NCI-H526 treated with DMSO at 0.1 percent for 48 hours (cell line): ENCODE measurements at places on chromosomes 5 and 9.

DNA sequence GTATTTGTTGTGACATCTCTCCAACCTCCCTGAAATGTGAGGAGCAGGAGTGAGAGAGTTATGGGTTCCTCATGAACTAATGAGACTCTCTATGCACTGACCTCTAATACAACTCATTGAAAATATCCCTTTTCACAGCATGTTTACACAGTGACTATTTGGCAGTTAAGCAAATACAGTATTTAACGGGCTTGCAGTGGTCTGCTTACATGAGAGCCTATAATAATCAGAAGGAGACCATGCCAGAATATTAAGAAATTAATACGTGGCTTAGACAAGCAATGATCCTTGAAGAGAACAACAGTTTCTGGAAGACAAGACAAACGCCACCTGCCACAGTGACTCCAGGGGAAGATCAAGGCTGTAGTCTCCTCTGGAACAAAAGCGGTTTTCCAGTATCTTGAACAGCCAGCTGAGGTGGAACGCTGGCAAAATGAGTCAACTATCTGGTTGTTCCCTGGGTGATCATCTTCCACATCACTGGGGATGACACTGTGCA lies 424.5 kb downstream of the DMAC1 start:
- DNase-seq, result peak; percentile 74

- no peak for DNase-seq
Measured at GRCh38 chr5:150499437-150499956, 8.4 kb upstream of the NDST1 start.

DNA sequence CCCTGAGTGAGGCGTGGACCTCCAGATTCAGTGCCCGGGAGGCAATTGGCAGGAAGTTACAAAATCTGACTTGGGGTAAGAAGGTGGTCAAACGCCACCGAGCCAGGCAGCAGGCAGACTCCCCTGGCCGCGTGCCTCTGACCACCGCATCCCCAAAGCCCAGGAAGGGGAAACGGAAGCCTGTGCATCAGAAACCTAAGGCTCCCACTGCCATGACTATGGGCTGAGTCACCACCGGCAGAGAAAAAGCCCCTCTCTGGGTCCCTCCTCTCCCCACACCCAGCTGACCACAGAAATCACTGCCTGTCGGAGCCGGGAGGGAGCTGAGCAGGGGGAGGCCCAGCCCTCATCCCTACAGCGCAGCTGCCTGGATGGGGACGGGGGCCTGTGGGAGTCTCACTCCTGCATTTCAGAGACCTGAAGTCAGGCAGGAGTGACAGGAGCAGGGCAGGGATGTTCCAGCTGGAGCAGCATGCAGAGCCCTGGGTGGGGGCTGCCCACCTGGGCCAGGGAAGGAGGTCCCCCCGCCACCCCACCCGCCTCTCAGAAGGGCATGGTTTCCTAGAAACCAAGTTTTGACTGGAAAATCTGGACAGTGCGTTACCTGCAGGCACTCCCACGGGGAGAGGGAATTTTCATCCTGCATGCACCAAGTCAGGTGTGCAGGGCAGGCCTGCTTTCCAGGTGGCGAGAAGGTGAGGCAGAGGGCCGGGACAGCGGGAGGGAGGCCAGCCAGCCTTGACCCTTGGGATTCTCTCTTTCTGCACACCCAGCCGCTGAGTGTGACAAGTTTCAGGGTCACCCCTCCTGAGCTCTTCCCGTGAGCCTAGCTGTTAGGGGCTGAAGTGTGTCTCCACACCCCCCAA lies 68.2 kb downstream of the LRSAM1 start:
- DNase-seq, result no peak

DNA sequence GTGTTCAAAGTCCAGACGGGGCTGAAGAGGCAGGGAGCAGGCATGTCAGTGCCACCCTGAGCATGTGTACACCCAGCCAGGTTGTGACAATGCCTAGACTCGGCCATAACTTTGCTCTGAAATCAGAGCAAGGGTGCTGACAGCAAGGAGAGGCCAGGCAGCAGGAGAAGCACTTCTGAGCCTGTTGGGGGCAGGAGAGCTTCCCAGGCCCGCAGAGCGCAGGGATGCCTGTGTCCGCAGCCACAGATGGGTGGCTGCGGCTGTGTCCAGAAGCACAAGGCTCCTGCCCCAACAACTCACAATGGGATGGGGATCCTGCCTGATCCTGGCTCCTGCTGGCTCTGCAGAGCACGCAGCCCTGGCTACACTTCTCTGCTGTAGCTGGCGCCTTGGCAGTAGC lies 373.9 kb downstream of the CHSY3 start:
- DNase-seq, result no peak

GRCh38 chr5:144088206-144089064 lies 82.0 kb downstream of the YIPF5 start:
- no peak for DNase-seq
